ENCODE measurements at places on chromosomes 1 and 21.

- no peak for DNase-seq
Observed at GRCh38 chr21:46605767-46606426, 1.0 kb upstream of the S100B start.

DNA sequence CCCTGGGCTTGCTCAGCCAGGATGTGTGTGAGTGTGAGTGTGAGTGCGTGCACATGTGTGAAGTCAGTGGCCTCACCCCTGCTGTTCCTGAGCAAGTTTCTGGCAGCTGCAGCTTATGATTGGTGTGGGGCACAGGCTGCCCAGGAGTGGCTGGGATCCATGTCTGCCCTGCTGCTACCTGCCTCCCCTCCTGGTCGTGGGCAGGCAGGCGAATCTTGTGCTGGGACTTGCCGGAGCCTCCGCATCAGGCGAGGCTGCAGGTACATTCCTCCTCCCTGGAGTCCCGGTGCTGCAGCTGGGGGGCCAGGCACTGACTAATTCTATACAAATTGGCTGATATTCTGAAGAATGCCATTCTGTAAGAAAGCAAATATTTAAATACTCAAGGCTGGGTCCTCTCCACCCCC, 85.6 kb upstream of the WNT4 start:
- DNase-seq: no peak

DNA sequence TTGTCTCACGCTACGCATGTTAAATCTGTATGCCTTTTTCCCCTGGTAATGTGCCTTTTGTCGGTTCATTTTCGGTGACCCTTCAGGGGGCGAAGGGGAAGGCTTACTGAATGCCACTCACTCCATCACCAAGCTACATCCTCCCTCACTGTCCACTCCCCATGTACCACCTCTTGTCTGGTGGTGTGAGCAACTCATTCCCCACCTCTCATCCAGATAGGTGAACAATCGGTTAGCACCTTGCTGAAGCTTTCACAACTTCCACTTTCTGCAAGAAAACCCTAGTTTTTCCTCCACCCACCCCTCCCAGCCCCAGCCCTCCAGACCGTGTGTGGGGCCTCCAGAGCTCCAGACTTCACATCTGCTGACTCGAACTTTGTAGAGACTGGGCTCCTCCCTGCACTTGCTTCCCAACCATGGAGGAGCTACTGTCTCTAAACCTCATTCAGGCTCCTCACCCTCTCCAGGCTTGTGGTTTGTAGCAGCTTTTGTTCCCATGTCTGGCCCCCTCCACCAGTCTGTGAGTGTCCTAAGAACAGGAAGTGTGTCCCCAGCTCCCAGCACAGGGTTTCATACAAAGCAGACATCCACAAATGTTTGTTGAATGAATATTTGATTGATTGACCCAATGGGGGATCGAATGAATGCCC, 48.4 kb upstream of the RUNX3 start:
- DNase-seq: no peak

DNA sequence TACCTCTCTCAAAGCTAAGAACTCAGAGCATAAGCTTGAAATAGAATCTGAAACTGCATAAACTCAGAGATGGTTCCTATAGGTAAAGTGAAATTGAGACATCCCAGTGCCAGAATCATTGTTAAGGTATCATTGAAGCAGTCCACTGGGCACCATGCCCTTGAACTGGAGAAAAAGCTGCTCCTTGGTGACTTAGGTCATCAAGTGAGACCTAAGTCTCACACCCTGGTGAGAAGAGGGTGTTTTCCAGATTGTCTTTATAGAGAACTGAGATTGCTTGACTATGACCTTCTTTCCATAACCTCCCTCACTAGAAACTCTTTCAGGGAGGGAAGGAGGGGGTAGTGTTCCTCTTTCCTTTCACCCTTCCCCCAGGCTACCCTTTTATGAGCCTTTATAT, 9.4 kb upstream of the ATP6V1G3 start:
- no peak for DNase-seq

- no peak for DNase-seq
Observed at GRCh38 chr1:201945863-201946223, 505 bp downstream of the LMOD1 start.

DNA sequence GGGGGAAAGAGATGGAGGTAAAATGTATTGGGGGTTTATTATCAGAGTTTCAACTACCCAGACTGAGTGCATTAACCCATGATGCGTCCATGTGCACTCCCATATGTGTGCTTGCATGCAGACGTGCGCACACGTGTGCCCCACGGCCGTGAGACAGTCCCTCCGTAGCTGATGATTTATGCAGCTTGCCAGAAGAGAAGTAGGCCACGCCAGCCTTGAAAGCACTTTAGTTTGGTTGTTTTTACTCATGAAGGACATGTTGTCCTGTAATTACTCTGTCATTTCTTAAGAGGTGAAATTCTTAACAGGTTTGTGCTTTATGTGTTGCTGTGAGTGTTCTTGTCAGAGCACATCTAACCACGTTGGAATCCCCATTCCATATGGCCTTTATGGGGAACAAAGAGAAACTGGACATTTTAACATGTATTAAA, 467.8 kb downstream of the LMO4 start:
- no peak for DNase-seq

Data from activated naive CD4-positive, alpha-beta T cell (primary cell).